ENCODE measurements at places on chromosomes 16 and 17.

GRCh38 chr17:59238906-59239305 is 18.6 kb downstream of the GDPD1 start:
- no peak for DNase-seq

GRCh38 chr17:57506774-57507127 is 238.3 kb downstream of the CCDC182 start:
- DNase-seq = no peak

GRCh38 chr16:79713609-79714309 is 113.2 kb upstream of the MAF start:
- DNase-seq = no peak

GRCh38 chr16:12356632-12357340 is 380.3 kb downstream of the SNX29 start:
- no peak for DNase-seq

GRCh38 chr16:86510465-86511261 is at the start of gene FOXF1:
Gene FOXF1 (plus strand): TSS chr16:86510527. CDS start chr16:86510570, 43 bp downstream.
- no peak for DNase-seq

DNA sequence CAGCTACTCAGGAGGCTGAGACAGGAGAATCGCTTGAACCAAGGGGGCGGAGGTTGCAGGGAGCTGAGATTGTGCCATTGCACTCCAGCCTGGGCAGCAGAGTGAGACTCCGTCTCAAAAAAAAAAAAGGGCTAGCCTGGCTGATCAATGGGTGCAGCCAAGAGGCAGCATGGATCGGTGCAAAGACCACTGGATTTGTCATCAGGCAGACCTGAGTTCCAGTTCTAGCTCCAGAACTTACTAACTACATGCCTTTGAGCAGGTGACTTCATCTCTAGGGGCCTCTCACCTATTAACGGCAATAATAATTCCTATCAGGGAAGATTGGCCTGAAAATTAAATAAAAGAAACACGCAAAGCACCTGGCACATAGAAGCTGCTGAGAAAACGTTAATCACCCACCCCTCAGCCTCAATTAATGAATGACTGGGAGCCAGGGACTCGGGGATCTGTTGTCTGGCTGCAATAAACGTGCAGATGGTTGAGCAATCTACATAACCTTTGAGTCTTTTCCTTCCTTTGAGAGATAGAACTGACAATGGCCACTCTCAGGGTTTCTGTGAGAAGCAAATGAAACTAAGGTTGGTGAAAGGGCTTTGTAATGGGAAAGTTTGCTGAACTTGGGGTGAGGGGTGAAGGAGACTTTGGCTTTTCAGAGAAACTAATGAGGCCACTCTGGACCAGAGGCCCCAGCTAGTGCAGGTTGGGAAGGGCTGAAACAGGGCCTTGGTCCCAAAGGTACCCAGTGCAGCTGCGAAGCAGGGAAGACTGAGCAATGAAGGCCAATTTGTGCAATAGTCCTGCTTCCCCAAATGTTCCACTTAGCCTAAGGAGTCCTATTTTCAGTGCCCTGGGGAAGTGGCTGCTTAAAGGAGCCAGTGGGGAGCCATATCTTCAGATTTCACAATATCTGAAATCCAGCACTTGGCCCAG is 7.6 kb downstream of the SEZ6L2 start:
- no peak for DNase-seq

GRCh38 chr17:1197781-1198490 is 18.2 kb upstream of the ABR start:
- peak; percentile 84 for DNase-seq

GRCh38 chr17:44363613-44364159 is at the start of gene FAM171A2:
Gene FAM171A2 (minus strand): TSS chr17:44363853. CDS start chr17:44363714, 139 bp downstream.
- DNase-seq = peak; percentile 61

GRCh38 chr17:65885541-65886312 is 306.2 kb downstream of the CEP112 start:
- DNase-seq = no peak

- DNase-seq = no peak
These were observed 21.0 kb downstream of the LGALS3BP start for GRCh38 chr17:78958641-78959127.

- DNase-seq = peak; percentile 79
These were observed 21.1 kb downstream of the STH start for GRCh38 chr17:46020023-46020761.

DNA sequence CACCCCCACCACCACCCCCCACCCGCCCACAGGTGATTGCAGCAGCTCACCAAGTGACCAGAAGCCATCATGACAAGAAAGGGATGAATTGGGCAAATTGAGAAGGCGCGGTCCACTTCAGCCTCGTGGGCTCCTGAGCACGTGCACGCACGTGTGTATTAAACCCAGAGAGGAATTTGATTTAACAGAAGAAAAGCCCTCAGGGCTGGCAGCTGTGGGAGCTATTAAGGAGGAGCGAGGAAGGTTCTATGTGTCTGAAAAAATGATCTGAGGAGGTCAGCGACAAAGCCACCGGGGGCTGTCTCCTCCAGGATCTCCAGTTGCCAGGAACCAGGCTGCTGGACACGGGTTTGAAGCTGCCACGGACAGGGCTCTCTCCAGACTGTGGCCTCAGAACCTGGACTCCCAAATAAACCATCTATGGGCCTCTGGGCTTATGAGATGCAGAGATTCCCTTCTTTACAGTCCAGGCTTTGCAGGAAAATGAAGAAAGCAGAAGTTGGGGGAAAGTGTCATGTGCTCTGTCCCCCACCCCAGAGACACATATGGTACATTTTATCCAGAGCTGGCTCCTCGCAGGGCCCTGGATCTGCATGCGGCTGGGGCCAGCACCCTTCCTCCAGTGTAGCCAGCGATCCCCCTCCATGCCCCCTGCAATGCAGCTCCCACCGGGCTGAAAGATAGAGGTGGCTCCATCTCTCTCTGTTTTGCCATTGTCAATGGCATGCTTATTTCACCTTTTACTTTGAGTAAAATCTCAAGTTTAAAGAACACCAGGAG is 219.7 kb upstream of the RPL38 start:
- no peak for DNase-seq

DNA sequence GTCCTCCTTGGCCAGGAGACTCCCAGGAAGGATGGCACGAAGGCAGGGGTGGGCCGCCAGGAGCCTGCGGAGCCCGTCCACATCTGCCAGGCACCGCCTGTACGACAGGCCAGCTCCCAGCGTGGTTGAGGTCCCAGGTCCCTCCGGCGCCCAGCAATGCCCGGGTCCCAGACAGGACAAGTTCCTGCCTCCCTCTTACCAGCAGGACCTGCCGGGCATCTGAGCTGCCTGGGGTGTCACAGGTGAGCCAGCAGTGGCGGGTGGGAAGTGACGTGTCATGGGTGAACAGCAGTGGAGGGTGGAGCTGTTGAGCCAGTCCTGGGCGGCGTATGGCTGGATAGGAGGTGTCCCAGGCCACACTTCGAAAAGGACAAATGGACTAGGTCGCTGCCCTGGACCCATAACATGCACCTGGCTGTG is 15.7 kb upstream of the BAHCC1 start:
- DNase-seq = no peak
